ENCODE measurements at places on chromosomes 2 and 18.

GRCh38 chr2:39416140-39416539 lies 20.9 kb downstream of the MAP4K3 start:
- no peak for DNase-seq

DNA sequence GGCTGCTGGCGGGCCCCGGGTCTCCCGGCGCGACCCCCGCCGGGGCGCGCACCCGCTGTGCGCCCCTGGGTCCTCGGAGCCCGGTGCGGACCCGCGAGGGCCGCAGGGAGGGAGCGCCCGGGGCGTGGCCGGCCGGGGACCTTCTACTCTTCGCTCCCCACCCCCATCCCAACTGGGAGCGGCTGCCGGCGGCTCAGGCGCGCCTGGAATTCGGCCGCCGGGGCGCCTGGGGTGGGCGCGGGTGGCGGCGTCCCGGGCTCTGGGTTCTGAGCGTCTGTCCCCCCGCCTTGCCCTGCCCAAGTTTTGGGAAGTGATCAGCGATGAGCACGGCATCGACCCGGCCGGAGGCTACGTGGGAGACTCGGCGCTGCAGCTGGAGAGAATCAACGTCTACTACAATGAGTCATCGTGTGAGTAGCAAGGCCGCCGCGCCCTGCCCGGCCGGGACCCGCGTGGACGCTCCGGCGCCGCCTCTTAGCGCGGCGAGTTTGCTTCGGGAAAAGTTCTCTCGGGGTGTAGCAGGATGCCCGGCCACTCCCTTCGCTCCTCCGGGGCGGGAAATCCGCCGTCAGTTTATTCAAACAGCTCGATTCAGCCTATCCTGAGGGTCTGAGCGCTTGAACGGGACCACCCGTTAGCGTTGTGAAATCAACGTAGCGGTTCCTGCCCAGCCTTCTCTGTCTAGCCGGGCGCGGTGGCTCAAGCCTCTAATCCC lies 502 bp downstream of the TUBB6 start:
- DNase-seq: no peak

DNA sequence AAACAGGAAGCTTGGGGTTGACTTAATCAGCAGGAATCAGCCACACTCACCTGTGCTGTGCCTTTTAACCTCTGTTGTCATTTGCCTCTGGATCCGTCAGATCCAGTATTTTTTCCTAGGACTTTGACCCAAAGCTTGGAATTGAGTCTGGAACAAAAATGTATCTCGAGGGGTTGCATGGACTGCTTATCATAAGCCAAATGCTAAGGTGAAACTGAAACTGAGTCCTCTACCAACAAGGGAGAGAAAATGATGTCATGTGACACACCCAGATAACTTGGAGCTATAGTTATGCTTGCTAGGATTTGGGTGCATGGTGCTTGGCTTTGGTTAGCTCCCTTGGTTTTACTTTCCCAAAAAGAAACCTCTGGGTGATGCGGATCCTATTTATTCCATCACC lies 2158.6 kb upstream of the PIK3C3 start:
- DNase-seq: no peak

- DNase-seq: no peak
These were observed 47.3 kb upstream of the B3GNT7 start for GRCh38 chr2:231348173-231348572.

DNA sequence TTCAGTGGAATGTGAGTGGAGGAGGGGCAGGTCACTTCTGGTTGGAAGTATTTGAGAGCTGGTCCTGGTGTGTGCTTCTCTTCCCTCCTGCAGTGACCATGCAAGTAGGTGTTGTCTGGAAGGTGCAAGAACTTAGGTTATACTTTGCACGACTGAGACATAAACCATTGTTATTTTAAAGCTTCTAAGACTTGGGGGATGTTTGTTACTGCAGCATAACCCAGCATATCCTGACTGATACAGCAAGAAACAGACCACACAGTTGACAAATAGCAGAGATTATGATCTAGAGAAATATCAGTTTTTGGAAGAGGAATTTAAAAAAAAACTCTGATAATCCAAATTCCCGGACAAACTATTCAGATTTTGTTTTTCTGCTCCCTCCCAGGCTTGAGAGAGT lies 130.8 kb downstream of the ACTR3 start:
- no peak for DNase-seq

GRCh38 chr2:179787601-179788000 lies 73.8 kb downstream of the ZNF385B start:
- no peak for DNase-seq

GRCh38 chr2:152706477-152707021 lies 10.7 kb downstream of the PRPF40A start:
- DNase-seq: no peak

DNA sequence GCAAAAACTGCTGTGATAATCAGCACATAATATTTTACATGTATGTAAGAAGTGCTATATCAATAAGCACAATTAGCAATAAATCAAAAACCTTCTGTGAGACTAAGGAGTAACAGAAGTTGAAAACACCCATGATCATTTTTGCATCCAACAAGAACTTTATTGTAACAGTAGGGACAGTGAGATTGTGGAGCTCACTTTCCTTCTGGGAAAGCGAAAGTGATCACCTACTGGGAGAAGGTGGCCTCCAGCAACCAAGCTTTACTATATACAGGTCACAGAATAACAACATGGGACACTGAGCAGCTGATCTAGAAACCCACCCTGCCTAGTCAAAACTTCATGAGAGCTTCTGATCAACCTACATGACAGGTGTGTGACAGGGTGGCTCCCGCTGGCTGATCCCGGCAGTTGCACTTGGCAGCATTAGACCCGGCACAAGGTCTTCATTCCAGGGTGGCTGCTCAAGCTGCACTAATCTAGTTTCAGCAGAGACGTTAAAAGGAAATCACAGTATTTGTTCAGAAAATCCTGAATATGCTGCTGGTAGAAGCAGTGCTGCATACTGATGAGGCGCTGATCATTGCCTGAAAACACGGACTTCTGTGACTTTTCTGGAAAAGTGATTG lies 63.5 kb upstream of the ARL5A start:
- no peak for DNase-seq

DNA sequence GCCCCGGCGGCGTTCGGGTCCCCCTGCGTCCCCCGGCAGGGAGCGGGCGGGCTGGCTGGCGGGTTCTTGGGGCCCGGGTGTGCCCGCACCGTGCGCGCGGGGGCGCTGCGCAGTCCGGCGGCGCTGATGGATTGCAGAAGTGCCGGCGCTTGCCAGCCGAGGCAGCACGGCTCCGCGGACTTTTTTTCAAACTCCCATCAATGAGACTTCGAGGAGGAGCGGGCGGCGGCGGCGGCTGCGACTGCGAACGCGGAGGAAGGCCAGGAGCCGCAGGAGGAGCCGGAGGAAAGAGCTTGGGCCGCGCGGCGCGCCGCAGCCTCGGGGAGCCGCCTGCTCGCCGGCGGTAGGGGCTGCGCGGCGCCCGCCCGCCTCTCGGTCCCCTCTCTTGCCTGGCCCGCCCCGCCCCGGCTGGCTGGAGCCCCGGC lies at the start of gene GLI2:
GLI2 (plus strand) TSS at position 123 of the 425 bp plus-strand sequence. CDS start 61,453 bp downstream, outside the sequence.
- no peak for DNase-seq

DNA sequence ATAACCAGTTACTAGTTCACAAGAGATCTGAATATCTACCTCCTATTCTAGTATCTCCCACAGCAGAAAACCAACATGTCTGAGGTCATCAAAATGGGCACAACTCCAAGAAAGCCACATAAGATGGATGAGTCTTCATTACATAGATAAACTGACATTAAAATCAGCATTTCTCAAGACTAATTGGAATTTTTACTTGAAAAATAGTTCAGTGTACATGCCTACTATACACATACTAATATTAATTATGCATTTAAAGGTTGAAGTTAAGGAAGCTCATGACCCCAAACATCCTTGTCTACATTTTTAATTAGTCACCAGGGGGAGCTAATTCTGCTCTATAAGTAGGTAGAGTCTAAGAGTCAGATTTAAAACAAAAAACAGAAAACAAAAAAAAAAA lies 41.9 kb downstream of the ZNF521 start:
- no peak for DNase-seq

GRCh38 chr2:62565309-62565908 lies 59.4 kb upstream of the TMEM17 start:
- no peak for DNase-seq

- no peak for DNase-seq
These were observed 147.6 kb upstream of the ITGA4 start for GRCh38 chr2:181309586-181309985.

- peak; percentile 69 for DNase-seq
These were observed 8.5 kb downstream of the HES6 start for GRCh38 chr2:238231251-238231793.

GRCh38 chr2:105737980-105738657 lies 6.6 kb upstream of the NCK2 start:
- DNase-seq: no peak

GRCh38 chr18:56910237-56910636 lies 236.7 kb upstream of the BOD1L2 start:
- DNase-seq: no peak

DNA sequence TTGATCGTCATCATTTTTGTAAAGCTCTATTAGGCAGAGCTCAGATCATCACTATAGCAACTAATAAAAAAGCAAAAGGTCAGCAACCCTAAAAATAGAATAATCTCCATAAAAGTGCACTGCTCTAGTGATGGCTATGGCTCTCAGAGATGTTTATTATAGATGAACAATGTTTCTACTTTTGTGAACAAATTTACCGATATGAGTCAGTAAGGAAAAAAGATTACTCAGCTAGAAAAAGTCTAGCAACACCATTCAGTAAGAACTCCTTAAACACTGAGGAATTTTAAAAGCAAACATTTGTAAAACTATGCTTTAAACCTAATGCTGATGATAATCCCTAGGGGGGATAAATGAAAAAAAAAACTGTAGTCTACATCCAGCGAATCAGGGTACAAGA lies 69.6 kb downstream of the ACVR1C start:
- DNase-seq: no peak

- DNase-seq: no peak
These were observed 1456.4 kb downstream of the SUCLG1 start for GRCh38 chr2:83002706-83003105.

- DNase-seq: no peak
These were observed 267.6 kb downstream of the METTL4 start for GRCh38 chr18:2303517-2304238.

DNA sequence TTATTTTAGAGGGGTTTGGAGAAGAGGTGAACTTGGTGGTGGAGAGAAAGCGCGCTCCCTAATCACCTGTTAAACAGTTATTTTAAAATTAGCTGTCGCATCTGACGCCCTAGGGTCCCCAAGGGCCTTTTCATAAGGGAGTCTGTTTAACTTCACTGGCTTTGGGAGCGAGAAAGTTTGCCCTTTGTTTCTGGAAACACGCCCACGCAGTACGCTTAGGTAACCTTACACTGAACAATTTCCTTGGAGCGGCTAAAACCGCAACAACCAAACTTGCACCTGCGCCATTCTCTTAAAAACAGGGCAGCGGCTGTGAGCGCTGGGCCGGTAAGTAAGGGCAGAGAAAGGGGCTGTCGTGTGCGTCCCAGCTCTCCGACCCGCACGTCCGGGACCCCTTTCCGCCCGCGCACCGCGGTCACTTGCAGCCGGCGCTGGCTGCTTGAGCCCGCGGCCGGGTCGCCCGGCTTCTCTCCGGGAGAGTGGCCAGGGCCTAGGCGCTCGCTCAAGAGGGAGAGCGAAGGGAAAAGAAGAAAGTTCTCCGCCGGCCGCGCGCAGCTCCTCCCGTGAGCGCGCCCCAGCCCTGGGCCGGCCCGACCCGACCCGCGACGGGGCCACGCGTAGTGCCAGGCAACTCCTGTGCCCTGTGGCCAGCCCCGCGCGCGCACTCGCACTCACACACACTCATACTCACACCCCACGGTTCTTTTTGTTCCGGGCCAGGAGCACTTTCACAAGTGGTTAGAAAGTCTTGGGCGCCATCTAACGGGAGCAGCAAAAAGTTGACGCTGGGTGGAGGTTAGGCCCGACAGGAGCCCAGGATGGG lies 19.2 kb downstream of the POU3F3 start:
- DNase-seq: no peak

DNA sequence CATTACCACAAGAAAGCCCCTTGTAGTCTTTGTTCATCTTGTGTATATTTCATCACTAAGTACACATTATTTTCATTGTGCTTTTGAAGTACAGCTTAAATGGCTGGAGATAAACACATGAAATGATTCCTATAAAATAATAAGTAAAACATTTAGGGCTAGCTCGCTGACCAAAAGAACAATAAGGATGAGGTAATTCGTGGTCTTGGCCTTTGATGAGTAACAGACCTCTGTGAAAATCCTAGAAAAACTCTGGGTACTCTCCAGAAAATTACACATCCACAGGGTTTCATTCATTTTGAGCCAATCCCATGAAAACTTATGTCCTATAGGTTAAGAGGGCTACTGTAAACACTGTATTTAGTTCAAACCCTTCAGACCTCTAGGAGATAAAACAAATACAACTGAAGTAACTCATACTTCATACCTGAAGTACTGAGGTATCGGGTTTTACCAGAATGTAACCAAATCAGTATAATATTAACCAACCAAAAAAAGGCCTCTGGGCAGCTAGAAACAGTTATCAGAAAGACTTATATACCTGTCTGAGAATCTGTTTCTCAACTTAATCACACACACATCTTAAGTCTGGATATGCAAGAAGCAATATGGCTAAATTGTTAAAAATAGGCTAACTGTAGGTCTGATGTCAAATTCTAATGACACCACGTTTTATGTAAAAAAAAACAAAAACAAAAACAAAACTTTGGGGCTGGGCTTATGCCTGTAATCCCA lies 31.0 kb downstream of the CFAP36 start:
- no peak for DNase-seq

- no peak for DNase-seq
These were observed 27.6 kb upstream of the ZEB2 start for GRCh38 chr2:144547494-144547893.

DNA sequence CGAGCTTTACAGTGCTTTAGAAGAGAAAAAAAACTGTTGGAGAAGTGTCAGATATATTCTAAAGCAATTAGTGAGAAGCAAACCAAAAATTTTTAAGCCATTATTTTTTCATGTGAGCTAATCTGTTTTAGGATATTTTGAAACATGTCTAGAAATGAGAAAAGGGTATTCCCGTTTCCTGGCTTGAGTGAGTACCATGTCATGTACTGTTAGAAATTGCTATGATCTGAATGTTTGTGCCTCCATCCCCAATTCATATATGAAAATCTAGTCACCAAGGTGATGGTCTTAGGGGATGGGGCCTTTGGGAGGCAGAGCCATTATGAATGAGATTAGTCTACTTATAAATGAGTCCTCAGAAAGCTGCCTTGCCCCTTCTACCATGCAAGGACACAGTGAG lies 493.3 kb upstream of the GCFC2 start:
- DNase-seq: no peak

- DNase-seq: no peak
These were observed 79.4 kb downstream of the NEB start for GRCh38 chr2:151654891-151655290.

- no peak for DNase-seq
These were observed 1465.5 kb downstream of the SUCLG1 start for GRCh38 chr2:82993609-82994008.

GRCh38 chr2:139514951-139515350 lies 734.8 kb upstream of the NXPH2 start:
- DNase-seq: no peak

DNA sequence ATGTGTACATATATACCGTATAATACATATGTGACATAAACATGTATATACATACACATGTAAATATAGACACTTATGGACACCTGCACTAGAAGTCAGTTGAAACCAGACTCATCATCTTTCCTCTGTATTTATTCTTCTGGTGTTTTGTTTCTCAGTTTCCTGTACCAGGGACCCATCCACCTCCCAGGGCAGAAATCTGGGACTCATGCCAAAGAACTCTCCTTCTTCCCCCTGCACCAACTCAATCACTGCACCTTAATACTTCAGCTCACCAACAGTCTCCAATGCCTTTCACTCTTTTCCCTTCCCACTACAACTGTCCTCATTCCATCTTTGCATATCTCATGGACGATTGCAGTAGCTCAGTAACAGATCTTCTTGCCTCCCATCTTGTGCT lies 428.0 kb downstream of the FBXO15 start:
- no peak for DNase-seq

GRCh38 chr2:39033980-39034379 lies 86.9 kb downstream of the SOS1 start:
- no peak for DNase-seq

Measured in activated gamma-delta T cell treated with anti-CD3 and anti-CD28 coated beads, Interleukin-2, amount 50 U/mL, for 16 hours (primary cell).